ENCODE measurements at places on chromosomes 1 and 21. TPM values are rescaled to one million over a fixed set of nuclear protein-coding genes. Genes with fewer than 3 reads are reported as not detected.

Gene DDOST
- total RNA-seq = 244 TPM

Gene PLA2G2D
- total RNA-seq = not detected

Gene SH2D1B
- total RNA-seq = not detected

- no peak for DNase-seq
Measured at GRCh38 chr1:1023700-1024099, 3.8 kb downstream of the AGRN start.

GRCh38 chr1:164687777-164688176, 128.8 kb downstream of the PBX1 start:
- DNase-seq = no peak
